ENCODE measurements at places on chromosomes 4 and X.

DNA sequence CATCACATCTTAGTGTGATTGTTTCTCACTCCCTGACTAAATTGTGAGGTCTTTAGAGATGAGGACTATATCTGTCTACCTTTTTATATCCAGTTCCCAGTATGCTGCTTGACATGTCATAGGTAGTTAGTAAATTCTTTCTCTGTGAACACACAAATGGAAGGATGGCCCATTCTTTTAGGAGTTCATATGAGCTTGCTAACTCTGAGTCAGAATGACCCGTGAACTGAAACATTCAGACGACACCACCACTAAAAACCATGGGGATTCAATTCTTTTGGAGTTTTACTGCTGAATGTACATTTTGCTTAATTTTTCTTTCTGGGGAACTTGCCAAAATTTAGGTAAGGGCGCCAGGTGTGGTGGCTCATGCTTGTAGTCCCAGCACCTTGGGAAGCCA lies 13.9 kb downstream of the OFD1 start:
- no peak for DNase-seq

DNA sequence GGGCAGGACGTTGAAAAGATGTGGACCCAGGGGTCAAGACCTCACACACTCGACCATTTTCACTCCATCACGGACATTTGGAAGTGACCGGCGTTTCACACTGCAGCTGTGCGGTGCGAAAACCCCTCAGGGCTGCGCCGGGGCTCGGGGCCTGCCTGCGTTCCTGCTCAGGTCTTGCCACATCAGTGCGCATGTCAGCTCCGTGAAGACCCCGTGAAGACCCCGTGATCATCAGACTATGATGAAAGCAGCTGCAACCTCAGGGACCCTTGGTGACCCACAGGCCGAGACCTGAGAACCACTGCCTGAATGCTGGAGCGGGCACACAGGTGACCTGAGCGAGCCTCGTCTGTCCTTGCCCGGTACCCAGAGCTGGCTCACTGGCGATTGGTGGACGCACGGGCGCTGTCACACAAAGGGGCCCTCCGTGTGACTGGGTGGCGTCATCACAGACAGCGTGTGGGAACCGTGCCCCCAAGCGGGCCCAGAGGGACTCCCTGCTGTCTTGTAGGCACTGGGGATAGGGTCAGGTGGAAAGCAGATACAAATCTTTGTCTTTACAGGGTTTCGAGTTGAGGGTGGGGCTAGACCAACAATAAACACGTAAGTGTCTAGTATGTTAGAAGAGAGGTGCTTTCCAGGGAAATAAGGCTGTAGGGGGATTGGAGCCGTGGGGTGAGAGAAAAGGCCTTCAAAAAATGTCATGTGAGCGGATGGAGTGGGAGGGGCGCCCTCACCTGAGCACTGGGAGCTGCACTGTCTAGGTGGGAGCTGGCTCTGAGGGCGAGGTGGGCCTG lies 12.7 kb downstream of the MSANTD1 start:
- DNase-seq: no peak

DNA sequence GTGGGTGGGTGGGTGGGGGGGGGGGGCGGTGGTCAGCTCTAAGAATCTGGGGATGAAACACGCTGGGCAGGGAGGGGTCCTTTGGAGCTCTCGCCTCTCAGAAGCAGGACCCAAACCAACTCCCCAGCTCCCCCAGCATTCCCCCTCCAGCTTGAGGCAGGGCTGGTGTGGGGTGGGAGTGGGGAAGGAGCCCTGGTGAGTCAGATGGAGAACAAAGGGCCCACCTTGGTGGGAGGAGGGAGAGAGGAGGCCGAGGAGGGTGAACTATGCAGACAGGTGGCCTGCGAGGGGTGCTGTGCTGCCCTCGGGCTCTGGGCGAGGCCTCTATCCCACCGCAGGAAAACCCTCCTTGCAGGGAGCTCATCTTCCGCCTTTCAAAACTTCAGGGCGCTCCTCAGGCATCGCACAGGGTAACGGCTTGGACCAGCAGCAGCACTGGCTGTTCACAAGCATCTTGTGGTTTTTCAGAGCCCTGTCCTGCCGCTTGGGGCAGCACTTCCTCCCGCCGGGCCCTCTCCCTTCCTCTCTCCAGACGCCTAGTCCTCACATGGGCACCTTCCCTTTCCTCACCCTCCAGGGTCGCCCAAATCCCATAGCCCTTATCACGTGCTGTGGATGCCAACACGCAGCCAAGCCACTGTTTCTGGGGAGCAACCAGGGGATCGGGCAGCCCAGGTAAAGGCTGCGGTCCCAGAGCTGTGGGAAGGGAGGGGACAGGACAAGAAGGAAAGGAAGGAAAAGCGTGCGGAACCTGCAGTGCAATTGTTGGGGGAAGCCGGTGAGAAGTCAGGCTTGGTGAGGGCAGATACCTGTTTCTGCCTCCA lies 34.0 kb upstream of the GRPEL1 start:
- DNase-seq: peak; percentile 37

DNA sequence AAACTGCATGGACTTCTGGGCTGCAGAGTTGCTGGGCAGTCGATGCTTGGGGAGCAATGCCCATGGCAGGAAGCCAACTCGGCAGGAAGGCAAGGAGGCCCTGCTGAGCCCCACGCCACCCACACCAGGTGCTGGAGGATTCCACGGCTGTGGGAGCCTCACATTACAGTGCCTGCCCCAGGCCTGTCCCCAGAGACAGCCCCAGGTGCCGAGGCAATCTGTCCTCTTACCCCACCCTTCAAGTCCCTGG lies 53.9 kb downstream of the HMX1 start:
- no peak for DNase-seq

GRCh38 chrX:42694260-42694815 lies 83.6 kb downstream of the PPP1R2C start:
- DNase-seq: no peak

GRCh38 chrX:23857363-23857762 lies 50.4 kb downstream of the APOO start:
- no peak for DNase-seq

- no peak for DNase-seq
Measured at GRCh38 chr4:11446155-11446811, 17.6 kb upstream of the HS3ST1 start.

DNA sequence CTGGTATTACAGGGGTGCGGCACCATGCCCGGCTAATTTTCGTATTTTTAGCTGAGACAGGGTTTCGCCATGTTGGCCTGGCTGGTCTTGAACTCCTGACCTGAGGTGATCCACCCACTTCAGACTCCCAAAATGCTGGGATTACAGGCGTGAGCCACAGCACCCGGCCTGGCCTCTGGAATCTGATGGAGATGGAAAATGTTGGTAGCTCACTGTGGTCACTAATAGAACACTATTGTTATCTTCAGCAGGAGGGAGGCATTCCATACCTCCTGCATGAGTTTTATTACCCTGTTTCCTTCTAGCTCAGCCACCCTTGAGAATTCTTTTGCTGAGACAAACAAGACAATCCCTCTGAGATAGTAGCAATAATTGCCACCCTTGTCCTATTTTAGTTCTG lies 105.0 kb downstream of the SHROOM3 start:
- no peak for DNase-seq

DNA sequence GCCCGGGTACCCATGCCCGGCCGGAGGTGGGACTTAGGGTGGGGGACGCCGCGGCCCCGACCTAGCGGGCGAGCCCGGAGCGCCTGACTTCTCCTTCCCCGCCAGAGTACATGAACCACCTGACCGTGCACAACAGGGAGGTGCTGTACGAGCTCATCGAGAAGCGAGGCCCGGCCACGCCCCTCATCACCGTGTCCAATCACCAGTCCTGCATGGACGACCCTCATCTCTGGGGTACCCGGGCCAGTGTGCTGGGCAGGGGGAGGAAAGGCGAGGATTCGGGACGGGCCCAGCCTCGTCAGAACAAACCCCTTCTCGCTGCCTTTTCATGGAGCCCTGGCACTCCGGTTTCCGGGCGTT lies 622 bp downstream of the TAFAZZIN start:
- peak; percentile 20 for DNase-seq

- DNase-seq: no peak
Measured at GRCh38 chrX:85928606-85929005, 118.8 kb downstream of the CHM start.

- no peak for DNase-seq
Measured at GRCh38 chr4:7518871-7519637, 84.3 kb upstream of the PSAPL1 start.

DNA sequence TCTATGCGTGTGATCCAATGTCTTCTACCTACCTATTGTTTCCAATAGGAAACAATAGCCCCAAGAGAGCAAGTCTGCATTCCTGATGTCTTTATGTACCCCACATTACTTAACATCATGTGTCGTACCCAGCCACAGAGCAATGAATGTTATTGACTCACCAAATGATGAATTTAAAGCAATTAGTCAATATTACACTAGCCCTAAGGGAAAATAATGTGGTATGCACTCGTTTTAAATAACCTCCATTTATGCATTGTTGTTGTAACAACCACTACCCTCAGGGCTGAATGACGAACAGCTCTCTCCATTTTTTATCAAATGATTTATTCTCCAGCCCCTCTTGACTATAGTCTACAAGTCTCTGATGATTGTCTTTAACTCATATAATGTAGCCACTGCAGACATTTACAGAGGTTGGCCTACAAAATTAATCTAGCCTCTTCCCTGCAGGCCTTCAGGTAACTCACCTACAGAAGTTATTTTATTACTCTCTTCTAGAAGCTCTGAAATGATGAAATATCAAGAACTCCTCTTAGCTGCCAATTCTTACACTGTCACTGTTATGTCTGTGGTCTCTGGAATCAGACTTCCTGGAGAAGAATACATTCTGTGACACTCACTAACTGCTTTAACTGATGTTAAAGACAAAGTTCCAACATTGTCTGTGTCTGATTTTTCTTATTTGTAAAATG lies 601.7 kb upstream of the GRIA3 start:
- DNase-seq: no peak

- DNase-seq: no peak
Measured at GRCh38 chrX:21438792-21439191, 64.6 kb downstream of the CNKSR2 start.

- DNase-seq: no peak
Measured at GRCh38 chr4:1039493-1040343, 28.3 kb downstream of the FGFRL1 start.

- DNase-seq: no peak
Measured at GRCh38 chr4:2272026-2272827, 10.3 kb upstream of the MXD4 start.

GRCh38 chr4:76212851-76213414 lies 691 bp downstream of the SCARB2 start:
- DNase-seq: no peak

GRCh38 chr4:11720292-11720691 lies 291.6 kb upstream of the HS3ST1 start:
- DNase-seq: no peak

DNA sequence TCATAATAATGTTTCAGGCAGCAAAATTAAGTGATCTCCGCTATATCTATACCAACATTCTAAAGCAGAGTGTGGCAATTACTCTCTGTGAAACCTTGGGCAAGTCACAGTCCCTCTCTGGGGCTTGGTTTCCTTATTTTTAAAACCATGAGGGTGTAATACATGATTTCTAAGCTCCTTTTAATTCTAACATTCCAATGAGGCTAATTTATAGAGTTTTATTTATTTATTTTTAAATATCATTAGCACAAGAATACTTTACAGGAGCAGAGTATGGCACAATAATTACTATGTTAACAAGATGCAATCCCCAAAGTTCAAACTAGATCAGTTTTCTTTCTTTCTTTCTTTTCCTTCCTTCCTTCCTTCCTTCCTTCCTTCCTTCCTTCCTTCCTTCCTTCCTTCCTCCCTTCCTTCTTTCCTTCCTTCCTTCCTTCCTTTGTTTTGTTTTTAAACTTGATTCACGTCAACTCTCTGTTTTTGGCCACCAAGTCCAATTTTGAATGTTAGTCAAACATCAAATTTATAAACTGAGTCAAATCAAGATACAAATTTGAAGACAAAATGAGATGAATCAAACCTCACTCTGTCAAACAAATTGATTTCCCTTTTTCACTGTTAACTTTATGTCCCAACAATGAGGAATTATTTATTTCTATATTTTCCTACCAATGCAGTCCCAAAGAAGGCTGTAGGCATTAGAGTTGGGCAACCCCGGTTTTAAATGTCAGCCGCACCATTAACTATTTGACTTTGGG lies 50.2 kb upstream of the GPR174 start:
- no peak for DNase-seq

DNA sequence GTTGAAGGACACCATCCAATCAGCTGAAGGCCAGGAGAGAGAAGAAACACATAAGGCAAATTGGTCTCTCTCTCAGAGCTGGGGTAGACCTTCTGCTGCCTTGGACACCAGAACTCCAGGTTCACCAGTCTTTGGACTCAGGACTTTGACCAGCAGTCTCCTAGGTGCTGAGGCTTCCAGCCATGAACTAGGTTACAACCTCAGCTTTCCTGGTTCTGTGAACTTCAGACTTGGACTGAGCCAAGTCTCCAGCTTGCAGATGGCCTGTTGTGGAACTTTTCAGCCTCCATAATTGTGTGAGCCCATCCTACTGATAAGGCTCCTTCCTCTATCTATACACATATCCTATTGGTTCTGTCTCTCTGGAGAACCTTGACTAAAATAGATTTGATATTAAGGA lies 20.6 kb upstream of the BBS12 start:
- DNase-seq: no peak

DNA sequence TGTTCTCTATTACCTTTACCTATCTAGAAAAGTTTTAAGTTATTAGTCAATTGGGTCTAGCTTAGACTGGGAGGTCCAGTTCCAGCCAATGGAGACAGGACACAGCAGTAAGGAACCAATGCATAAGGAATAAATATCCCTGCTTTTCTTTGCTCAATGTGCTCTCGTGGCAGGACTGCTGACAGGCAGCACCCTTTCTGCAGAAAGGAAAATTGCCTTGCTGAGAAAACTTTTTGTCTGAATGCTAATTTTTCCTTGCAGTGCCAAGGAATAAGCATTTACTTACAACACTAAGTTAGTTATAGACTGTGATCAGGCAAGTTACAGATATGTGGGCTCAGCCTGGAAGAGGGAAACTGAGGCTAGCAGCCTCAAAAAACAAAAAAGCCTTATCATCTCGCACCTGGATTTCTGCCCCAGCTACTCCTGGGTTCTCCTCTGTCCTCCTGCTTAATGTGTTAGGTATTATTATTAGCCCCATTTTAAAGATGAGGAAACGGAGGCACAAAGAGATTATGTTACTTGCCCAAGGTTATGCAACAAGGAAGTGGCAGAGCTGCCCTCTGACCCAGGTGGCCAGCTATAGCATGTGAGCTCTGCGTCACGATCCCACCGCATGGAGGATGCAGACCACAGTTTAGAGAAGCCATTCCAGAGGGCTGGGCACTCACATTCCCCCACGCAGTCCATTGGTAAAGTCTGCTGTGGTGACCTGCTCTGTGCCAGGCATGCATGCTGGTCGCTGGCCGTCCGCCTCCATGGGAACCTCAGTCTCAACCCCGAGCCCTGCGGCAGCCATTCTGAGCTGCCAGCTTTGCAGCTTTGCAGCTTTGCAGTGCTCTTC lies 40.5 kb upstream of the C4orf50 start:
- no peak for DNase-seq

- no peak for DNase-seq
Measured at GRCh38 chr4:80286451-80286850, 20.0 kb downstream of the FGF5 start.

GRCh38 chrX:50165727-50166126 lies 35.1 kb downstream of the AKAP4 start:
- no peak for DNase-seq

- no peak for DNase-seq
Measured at GRCh38 chr4:34170946-34171345, 2073.4 kb downstream of the ARAP2 start.

Data from NCI-H748 treated with DMSO at 0.1 percent for 48 hours (cell line).